ENCODE measurements at places on chromosomes 3 and 15. TPM values are rescaled to one million over a fixed set of nuclear protein-coding genes. Genes with fewer than 3 reads are reported as not detected.

The PIF1 gene
- total RNA-seq: 9.7 TPM

GRCh38 chr3:122886946-122887345 is 92.1 kb downstream of the SLC49A4 start:
- no peak for DNase-seq

DNA sequence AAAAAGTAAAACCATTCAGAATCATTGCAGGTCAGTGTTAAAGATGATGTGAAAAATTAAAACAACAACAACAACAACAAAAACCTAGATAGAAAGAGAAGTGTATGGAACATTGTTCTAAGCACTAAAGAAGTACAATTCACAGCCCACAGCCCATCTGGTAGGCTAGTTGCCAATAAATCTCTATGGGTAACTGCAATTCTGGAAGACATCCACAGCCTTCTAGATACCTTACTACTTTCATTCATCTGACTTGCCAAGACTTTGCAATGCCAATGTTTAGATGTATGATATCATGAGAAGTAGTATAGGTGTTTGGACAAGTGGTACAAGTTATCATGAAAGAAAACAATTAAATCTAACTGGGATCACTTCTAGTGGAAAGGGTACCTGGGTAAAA is 198.6 kb downstream of the VGLL3 start:
- peak; percentile 11 for DNase-seq

DNA sequence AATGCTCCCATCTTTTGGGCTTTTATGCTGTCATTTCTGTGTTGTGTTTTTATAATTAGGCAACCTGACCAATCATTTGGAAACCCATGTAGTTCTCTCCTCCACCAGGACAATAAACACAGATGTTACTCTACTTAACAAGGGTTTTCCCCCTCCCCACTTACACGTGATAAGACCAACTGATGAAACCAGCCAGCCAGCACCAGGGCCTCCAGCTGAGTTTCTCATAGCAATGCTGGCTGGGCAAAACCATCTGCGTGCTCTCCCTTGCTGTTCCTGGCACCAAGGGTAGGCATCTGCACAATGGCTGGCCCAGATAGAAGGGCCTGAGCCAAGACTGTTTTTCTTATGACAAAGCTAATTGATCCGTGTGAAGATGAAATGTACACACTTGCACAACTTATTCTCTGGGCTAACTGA is 310.4 kb downstream of the PLCL2 start:
- peak; percentile 47 for DNase-seq

DNA sequence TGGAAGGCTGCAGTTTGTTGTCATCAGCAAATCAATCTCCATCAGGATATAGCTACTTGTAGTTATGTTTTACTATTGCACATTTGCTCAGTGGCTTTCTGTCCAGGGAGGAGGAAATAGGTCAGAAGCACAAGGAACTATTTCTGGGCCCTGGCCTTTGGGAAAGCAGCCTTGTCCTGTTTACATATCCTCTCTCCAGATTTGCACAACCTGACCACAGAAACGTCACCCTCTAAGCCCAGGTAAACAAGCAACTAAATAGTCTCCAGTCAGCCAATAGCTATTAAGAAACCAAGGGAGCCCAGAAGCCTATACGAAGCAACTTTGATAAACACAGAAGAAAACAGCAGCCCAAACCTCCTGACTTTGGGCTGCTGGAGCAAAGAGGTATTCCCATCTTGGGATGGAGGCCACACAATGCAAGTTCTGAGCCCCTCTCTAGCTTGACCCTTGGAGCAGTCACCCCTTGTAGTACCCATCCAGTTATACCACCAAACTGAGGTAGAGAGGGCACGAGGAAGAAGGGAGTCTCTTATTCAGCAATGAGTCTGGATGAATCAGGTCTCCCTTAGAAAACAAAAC is 2.3 kb upstream of the FEM1B start:
- DNase-seq: peak; percentile 97

- no peak for DNase-seq
These were observed 656.7 kb upstream of the CCDC54 start for GRCh38 chr3:106720510-106720909.

GRCh38 chr15:70014331-70014730 is 83.4 kb downstream of the TLE3 start:
- no peak for DNase-seq

DNA sequence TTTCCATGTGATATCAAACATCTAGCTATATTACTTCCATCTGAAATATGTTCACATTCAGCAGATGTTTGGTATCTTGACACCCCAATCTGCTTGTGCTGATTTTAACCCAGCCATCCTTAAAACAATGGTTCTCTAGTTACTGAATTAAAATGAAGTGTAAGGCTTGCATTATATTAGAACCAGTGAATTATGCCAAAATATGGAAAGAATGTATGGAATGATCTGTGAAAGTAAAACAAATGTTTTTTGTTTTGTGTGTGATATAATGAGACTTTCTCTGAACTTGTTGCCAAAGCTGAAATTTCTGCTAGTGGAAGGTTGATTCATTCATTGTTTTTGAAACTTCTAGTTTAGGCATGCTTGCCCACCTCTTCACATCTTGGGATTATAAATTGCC is 317.1 kb downstream of the MEX3B start:
- DNase-seq: no peak

DNA sequence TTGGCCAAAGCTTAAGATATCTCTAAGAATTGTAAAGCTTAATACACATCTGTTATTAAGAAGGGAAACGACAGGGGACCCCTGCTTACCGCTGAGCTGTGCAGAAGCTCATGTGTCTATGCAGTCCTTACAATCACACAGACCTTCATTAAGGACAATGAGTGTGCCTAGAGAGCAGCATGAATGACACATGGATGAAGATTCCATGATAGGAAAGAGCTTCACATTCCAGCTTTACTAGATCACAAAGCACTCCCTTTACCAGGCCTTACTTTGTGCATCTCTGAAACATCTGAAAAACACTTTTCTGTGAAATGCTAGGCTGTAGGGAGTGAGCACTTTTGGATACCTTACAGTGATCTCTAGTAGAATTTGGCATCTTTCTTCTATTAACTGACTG is 32.0 kb downstream of the RNF168 start:
- no peak for DNase-seq
